ENCODE measurements at places on chromosomes 3 and 15. TPM values are rescaled to one million over a fixed set of nuclear protein-coding genes. Genes with fewer than 3 reads are reported as not detected.
A peak's percentile ranks its signal among the peaks of the same experiment; 100 is the strongest.

DNA sequence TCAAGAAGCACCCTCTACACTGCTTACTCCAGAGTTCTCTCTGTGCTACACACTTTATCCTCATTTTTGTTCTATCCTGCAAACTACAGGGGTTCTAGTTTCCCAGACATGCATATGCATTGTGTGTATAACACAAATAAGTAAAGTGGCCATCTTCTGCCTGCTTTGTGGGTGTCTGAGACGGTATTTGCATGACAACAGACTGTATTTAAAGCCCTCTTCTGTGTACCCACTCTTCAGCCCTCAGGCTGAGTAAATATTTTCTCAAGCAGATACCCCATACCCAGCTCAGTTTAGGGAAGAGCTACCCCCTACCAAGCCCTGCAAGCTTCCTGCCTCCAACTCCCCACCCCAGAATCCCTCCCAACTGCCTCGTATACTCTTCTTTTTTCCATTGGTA lies 31.7 kb downstream of the SYNPR start:
- DNase-seq: no peak

Gene GPD1L
- 7.7 TPM for total RNA-seq

Gene PBRM1
- 109 TPM for total RNA-seq

- no peak for DNase-seq
These were observed 13.2 kb downstream of the DNASE1L3 start for GRCh38 chr3:58197588-58197987.

- no peak for DNase-seq
These were observed 524.7 kb downstream of the PYDC2 start for GRCh38 chr3:191985691-191986090.

GRCh38 chr3:153242896-153243295 lies 80.9 kb downstream of the RAP2B start:
- DNase-seq: no peak

- DNase-seq: no peak
These were observed 131.5 kb downstream of the TGFBR2 start for GRCh38 chr3:30737743-30738499.

DNA sequence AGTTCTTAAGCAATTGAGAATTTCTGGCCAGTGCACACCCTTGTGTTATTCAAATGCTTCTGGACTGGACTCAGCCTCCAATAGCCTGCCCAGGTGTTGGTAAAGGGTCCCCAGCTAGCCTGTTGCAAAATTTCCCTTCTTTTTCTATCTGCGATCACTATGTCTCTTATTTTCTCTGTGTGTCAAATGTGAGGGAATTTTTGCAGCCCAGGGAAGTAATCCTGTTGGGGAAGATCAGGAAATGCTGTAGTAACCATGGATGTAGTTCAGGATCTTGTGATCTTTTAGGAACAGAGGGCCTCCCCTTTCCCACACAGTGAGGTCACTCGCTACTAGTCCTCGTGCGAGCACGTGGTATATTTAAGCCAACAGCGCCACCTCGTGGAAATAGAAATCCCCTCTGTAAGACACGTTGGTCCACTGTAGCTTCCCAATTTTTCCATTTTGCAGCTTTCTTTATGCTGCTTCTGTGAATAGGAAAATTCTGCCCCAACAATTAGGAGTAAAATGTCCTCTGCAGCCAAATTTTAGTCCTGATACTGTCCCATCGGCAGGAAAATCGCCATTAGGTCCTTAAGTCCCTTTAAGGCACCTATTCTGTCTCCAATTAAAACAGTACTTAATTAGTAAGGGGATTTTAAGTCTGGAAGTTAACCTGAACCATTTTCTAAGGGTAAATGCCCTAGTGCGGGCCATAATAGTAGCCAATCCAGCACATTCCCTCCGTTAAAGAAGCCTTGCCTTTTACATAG lies 4.0 kb upstream of the SMCO1 start:
- DNase-seq: peak; percentile 45

DNA sequence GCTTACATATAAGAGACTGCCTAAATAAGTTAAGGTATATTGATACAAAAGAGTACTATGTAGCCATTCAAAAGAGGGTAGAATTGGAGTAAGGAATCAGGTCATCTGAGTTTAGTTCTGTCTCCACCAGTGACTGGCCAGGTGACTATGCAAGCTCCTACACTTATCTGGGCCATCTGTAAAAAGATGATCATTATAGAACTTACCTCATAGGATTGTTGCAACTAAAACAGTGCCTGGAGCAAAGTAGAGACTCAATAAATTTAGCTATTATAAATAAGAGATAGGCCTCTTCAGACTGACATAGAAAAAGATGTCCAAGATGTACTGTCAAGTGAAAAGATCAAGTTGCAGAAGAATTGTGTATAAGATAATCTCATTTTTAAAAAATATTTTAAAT lies 1.7 kb upstream of the ATP8B4 start:
- DNase-seq: no peak

Gene PLA2G4D
- total RNA-seq: not detected

GRCh38 chr3:118412503-118412902 lies 622.1 kb downstream of the IGSF11 start:
- DNase-seq: no peak

Gene CASR
- total RNA-seq: not detected

- no peak for DNase-seq
These were observed 393.1 kb downstream of the LPP start for GRCh38 chr3:188546835-188547670.

GRCh38 chr3:188926741-188927511 lies 244.8 kb upstream of the TPRG1 start:
- no peak for DNase-seq

GRCh38 chr3:129429080-129429451 lies 630 bp upstream of the EFCAB12 start:
- DNase-seq: no peak

Gene FANCD2OS
- not detected for total RNA-seq

DNA sequence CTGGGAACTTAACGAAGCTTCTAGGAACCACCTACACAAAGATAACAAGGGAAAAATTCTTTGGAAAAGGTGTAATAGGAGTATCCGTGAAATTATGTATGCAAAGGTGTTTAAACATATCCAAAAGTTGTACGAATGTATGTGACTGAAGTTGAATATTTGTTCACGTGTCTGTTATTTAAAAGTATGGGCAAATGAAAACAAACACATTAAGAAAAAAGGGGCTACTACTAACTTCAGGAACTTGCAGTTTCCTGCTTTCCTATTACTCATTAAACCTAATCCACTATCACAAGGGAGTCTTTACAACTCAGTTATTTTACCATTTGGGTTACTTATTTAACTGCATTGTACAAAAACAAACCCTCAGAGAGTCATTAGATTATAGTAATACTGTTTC lies 33.9 kb upstream of the GRAMD1C start:
- no peak for DNase-seq

DNA sequence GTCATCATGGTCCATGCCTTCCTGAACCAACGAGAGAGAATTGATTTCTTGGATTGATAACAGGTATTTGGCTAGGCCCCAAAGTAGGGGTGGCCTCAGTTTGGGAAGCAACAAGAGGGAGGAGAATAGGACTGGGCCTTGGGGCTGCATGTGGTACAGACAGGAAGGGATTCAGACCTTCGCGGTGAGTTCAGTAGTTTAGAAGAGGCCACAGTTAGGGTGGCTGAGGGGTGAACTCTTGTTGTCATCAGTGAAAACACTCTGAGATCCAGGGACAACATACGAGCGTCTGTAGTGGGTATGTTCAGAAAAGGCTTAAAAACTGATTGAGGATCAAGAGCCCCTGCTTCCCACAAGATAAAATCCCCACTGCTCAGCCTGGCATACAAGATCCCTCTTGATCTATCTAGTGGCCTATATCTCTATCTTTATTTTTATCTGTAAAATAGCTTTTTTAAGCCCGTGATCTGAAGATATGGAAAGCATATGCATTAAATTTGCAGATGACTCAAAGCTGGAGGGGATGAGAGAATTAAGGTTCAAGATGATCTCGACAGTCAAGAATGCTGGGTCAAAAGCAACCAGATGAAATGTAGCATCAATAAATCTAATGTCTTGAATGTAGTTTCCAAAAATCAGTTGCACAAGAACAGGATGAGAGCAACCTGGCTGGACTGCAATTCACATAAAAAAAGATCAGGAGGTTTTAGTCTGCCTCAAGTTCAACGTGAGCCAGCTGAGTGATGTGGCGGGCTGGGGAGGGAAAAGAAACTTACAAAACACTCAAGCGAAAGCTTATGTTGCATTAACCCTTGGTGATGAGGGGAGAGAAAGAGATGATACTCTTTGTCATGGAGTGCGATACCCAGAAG lies 221.1 kb upstream of the TLE3 start:
- DNase-seq: no peak

Gene NR2F2
- total RNA-seq: 150 TPM

Gene CCR8
- total RNA-seq: not detected

Gene FBXL22
- 1.0 TPM for total RNA-seq

DNA sequence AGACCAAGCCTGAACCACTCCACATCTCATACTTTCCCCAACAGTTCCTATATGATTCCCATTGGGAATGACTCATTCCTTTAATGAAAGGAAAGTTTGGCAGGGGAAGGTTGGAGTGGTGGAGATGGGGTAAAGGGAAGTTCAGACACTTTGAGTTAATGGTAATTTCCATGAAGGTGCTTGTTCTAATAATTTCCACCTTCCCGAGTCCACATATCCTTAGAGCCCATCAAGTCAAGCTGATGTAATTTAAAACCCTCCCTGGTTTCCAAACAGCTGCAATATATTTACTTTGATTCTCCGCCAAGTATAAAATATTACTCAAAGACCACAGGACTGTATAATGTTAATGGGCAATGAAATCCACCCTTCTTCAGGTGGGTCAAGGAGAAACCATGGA lies 95.0 kb upstream of the GALNT15 start:
- no peak for DNase-seq

DNA sequence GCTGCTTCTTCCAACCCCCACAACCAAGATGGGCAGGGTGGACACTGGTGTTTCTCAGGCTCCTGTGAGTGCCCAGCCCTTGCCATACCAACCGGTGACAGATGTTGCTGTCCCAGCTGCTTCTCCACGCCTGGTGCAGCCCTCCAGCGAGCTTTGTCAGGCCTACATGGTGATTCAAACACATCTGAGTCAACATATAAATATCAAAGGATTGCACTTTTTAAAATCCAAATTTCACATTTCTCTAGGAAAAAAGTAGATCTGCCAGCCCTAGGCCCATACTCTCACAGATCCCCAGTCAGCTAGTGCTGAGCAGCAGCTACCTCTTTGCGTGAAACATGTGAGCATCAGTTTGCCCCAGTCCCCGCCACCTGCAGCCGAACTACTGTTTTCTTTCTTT lies 52.7 kb downstream of the RPN1 start:
- DNase-seq: no peak

- DNase-seq: no peak
These were observed 375.2 kb upstream of the SGO1 start for GRCh38 chr3:20561166-20561565.

DNA sequence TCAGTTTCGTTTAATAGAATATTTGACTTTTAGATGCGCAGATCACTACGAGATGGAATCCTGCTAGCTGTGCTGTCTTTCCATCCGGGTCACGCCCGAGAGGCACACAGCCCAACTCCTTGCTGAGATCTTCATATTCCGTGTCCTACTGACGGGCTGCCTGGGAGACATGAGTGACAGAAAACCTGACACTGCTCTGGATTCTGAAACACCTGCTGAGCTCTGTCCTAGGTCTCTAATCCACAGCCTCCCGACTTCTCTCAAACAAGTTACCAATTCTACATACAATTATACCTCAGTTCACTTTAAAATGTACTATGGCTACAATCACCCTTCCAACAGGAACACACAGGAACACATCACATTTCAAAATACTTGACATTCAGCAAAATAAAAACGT lies 27.2 kb downstream of the TFRC start:
- no peak for DNase-seq

Gene PRR20G
- total RNA-seq: not detected

- no peak for DNase-seq
These were observed 287.3 kb upstream of the ADAMTS9 start for GRCh38 chr3:64975147-64975546.

DNA sequence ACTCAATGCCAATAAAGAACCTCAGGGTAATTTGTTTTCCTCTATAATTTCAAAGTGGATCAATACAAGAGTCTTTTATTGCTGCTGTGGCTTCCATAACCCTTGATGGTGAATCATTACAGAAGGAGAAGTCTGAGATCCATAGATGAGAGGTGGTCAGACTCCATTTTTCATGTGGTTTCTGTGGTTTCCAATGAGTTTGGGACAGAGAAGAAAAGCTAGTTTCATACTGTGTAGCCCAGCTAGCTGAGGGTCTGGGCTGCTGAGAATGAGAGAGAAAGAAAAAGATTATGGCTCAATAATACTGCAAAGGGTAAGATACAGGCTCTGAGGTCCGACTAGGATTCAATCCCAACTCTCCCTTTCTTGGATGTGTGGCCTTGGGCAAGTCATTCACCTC lies 180.6 kb upstream of the LRRN1 start:
- no peak for DNase-seq

DNA sequence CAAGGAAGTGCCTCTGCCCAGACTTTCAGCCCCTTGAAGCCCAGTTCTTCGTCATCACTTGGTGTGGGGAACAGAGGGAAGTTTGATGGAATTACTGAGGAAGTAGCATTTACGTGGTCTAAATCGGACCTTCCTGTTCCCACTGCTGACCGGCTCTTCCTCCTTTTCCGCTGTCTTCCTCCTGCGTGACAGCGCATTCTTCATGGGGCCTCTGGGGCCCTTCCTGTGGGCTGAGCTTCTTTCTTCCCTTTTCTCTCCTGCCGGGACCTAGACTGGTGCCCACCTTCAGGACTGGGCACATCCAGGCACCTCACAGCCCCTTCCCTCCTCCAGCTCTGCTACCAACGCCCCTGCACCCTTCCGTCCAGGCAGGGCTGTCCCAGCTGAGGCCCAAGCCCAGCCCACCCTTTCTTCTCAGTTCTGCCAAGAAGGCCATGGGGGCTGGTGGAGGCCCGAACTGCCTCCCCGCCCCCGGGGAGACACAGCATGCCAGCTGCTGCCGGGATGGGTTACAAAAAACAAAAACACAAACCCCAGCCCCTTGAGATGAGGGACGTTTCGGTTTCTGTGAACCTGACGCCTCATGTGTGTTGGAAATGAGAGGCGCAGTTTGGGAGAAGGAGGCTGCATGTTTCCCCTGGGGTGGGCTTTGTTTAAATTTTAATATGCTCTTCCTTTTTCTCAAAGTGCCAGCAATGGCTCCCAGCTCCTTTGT lies 19.1 kb downstream of the ZNF710 start:
- no peak for DNase-seq

GRCh38 chr15:64355348-64355943 lies 527 bp downstream of the CSNK1G1 start:
- DNase-seq: peak; percentile 6

DNA sequence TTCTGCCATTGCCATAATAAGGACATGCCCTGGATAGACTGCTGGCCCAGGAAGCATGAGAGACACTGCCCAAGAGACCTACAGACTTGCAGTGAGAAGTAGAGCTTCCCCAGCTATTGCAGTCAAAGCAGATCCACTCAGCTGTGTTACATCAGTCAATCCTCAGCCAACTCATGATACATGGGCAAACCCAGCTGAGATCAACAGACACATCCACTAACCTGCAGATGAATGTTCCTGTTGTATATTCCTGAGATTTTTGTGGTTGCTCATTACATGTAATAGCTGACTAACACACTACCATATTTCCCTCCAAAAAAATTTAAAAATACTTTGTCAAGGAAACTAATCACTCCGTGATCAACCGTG lies 68.6 kb downstream of the DCLK3 start:
- DNase-seq: no peak
